ENCODE measurements at places on chromosomes 4 and X.

DNA sequence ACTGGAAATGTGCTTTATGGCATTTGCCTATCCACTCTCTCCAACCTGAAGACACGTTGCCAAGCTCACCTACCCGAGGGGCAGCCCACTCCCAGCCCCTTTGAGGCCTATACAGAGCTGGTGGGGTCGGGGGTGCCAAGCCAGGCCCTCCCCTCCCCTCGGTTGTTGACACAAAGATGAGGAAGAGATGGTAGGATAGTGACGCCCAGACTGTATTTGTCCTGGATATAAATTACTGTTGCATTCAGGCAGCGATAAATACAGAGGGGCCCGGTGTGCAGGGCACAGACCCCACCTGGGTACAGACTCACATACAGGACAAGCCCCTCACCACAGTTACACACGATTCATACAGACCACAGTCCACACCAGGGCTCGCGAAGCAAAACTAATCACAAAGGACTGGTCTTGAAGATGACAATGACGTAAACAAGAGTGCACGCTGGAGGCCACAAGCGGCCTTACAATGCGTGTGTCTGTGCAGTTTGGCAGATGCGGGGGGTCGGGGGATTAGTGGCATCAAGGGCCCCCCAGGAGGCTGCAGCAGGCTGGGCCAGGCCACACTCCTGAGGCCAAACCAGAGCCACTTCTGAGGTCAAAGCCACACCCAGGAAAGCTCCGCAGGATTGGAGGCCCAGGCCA, 14.6 kb downstream of the DGKQ start:
- no peak for DNase-seq

DNA sequence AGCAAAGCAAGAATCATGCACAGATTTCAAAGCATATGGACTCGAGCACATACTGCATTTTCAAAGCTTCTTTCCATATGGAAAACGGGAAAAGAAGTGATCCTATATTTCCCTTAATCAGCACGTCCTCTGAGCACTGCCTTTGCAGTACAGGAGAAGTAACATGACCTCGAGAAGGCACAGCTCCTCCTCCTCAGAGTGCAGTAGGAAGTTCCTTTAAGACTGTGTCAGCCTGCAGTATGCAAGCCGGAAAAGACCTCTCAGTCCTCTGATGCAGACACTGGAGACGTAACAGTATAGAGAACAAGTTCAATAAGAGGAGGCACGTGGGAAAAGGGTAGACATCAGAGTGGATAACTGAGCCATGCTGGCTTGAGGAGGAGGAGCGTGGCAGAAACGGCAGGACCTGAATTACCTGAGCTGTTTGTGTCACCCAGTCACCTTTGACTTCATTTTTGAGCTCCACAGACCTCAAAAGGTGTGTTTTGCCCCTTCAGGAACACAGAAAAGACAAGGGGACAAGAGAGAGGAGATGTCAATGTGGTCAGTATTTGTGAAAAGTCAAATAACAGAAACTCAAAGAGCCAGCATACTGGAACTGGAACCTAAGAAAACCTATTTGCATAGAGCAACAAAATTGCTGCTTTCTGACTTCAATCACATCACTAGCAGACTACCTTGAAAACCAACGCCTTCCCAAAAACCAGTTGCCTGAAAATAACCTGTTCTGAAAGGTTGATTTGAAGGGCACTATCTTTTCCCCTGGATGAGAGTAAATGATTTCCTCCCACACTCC, 20.8 kb downstream of the IRF2 start:
- DNase-seq, result no peak

- no peak for DNase-seq
Measured at GRCh38 chr4:32562010-32562409, 1841.8 kb downstream of the PCDH7 start.

DNA sequence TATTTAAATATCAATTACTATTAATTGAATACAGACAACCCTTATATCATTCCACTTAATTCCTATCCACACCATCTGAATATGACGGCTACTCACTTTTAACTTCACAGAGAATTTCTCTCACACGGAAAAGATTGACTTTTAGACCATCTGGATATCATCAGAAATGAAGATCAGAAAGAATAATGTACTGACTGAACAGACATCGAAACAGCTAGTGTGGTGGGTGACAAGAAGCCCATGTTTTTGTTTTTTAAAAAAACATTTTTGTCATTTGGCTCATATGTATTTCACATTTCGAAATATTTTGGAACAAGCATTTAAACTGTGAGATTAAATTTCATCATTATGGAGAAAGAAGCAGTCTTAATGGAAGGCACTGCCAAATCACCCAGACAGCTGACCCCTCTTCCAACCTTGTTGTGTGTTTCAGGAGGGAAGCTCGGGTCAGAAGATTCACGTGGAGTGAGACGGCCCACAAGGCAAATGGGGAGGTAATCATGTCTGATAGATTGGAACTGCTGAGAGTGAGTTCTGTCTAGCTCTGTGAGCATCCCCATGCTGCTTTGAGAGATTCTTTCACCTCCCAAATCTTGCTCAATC, 204.2 kb upstream of the RASGEF1B start:
- DNase-seq, result no peak

DNA sequence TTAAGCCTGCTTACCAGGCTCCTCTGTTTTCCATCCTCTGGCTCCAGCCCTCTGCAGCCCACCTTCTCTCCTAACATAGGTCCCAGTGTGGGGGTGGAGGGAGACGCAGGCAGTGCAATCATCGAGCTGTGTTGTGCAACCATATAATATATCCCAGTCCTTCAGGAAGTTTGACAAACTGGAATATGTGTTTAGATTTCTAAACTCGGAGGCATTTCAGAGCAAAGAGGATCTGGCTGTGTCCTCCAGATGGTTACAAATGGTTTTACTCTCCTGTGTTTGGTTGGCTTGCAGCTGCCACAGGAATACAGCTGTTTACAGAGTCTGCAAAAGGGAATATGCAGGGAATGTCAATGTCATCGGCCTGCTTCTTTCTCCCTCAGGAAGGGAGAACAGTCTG, 195.3 kb upstream of the LNX1 start:
- DNase-seq, result no peak

DNA sequence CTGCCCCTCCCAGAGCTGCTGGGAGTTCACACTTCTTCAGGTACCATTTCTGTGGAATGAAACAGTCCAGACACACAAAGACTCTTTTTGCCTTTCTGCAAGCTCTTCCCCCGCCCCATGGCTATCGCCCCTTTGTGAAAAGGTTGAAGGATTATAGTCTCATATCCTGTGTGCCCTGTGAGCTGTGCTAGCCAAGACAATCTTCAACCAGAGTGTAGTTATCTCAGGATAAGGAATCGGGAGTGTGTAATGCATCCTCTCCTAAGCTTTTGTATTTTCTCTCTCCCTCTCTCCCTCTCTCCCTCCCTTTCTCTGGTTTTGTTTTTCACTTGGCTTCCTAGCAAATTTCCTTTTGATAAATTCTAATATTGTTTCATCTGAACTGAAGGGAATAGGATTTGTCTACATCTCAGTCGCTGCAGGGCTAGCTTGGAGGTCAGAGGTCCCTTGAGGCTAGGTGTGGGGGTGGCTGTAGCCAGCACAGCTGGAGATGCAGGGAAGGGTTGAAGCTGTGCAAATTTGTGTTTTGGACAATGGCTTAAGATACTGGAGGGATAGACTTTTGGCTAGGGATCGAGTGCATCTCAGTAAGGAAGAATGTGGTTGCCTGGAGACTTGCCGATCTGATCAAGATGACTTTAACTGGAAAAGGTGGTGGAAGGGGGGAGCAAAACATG, 74.6 kb upstream of the NALF2 start:
- DNase-seq, result no peak

DNA sequence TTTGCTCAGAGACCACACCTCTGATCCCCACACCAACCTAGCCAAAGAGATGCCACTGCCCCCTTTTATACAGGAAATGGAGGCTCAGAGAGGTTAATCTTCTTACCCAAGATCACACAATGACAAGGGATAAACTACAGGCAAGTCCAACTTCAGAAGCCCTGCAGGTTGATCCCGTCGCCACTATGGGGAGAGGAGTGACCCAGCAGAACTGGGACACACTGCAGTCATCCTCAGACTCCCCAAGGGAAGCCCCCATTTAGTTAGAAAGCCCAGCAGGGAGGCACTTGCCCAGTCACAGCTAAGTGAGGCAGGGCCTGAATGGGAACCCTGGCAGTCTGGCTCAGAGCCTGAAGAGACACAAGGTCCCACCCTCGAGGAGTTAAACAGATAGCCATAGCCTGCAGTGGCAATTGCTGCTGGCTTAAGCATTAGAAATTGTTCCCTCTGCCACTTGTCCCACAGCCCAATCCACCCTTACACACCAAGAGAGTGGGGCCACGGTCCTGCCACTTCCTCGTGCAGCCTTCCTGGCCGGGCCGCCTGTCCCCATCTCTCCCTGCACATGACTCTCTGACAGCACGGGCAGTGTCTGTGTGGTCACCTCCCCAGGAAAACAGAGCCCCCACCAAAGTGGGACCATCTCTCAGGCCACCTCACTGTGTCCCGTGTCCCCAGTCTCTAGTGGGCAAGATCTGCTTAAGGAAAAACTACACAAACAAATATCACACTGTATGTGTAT, 2.7 kb downstream of the JAKMIP1 start:
- DNase-seq, result no peak

- DNase-seq, result no peak
Measured at GRCh38 chr4:6582889-6583490, 8.0 kb downstream of the MAN2B2 start.

DNA sequence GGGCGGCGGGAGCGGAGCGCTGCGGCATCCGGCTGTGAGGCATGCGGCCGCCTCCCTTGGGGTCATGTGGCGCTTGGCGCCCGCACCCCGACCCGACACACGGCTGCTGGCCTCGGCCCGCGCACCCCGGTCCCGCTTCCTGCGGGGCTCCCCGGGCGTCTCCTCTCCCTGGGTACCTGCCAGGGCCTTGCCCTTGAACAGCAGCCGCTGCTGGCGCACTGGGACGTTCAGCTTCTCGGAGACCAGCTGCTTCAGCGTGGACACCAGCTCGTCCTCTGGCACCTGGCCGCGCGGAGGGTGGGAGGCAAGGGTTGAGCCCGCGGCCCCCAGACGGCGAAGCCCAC, 391 bp downstream of the UBL4A start:
- no peak for DNase-seq

DNA sequence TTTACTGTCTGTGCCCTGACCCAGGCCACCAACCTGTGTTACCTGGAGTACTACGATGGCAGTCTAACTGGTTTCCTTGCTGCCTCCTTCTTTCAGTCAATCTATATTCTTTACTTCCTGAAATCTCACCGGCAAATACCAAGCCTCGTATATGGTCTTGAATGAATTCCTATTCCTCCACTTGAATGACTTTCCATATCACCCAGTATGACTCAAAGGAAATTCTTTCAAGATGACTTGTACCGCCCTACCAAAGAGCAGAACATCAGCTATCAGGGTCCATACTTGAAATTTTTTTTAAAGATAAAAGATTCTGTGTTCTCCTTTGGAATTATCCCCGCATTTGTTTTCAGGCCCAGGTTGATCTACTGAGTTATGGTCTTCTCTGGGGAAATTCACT, 378.0 kb downstream of the AFF2 start:
- DNase-seq, result no peak

Measured in stimulated activated CD4-positive, alpha-beta T cell treated with anti-CD3 and anti-CD28 coated beads, Interleukin-1b, Interleukin-23, amount 100 ng/mL, for 1 hour (primary cell).